ENCODE measurements at places on chromosomes 3 and 15.

DNA sequence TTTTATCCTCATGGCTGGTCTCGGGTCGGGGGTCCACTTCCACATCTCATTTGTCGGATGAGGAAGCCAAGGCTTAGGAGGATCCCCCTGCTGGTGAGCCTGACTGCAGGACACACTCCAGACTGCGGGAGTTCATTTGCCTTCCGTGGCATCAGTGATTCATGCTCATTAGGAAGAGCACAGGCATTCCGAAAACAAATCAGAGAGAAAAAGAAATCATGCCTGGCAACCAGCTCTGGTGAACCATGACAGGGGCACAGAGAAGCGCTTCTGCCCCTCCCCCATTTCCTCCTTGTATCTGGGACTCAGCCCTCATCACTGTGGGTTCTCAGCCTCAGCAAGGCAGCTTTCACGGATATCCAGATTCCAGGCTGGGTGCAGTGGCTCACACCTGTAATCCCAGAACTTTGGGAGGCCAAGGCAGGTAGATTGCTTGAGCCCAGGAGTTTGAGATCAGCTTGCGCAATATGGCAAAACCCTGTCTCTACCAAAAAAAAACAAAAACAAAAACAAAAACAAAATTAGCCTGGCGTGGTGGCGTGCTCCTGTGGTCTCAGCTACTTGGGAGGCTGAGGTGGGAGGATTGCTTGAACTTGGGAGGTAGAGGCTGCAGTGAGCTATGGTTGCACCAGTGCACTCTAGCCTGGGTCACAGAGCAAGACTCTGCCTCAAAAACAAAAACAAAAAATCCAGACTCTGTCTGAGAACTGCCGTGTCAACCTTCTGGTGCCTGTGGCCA, 28.4 kb downstream of the IRAK2 start:
- DNase-seq, result peak; percentile 86

- no peak for DNase-seq
These were observed 159.5 kb downstream of the C3orf70 start for GRCh38 chr3:184993394-184993793.

GRCh38 chr15:82919231-82919886, 33.2 kb downstream of the HOMER2 start:
- DNase-seq, result no peak

DNA sequence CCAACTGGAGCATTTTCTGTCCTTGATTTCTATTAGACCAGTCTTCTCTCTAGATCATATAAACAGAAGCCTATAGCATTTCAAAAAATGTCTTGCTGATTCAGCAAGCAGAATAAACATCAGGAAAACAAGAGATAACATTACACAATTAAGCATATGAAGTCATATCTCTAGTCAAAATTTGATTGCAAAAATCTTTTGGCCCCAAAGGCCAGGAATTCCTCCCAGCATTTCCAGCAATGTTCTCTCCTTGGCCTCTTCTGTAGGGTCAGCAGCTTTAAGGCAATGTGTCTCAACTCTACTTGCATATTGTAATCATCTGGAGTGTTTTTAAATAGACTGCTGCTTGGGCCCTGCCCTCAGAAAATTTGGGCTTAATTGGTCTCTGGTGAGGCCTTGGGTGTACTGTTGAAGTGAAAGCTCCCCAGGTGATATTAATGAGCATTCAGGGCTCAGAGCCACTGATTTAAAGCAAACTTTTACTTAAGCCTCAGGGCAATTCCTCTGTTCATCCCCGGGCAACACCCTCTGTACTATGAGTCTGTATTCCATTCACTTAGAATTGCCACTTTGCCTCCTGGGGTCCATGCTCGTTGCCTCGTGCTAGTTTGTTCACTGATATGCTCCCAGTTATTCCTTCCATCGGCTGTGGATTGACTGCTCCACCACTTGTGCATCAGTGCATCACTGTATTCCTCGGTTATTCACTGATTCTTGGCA, 1072.6 kb downstream of the ROBO2 start:
- no peak for DNase-seq

GRCh38 chr3:105823149-105823867, 45.5 kb downstream of the CBLB start:
- peak; percentile 74 for DNase-seq

DNA sequence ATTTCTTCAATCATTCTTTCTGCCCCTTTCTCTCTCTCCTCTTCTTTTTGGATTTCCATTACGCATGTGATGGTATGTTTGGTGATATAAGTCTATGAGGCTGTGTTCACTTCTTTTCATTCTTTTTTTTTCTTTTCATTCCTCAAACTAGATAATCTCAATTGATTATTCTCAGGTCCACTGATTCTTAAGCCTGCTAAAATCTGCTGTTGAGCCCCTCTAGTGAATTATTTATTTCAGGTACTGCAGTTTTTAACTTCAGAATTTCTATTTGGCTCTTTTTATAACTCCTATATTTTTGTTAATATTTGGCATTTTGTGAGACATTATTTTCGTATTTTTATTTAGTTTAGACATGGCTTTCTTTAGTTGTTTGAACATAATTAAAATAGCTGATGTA, 671.3 kb upstream of the NECTIN3 start:
- no peak for DNase-seq

DNA sequence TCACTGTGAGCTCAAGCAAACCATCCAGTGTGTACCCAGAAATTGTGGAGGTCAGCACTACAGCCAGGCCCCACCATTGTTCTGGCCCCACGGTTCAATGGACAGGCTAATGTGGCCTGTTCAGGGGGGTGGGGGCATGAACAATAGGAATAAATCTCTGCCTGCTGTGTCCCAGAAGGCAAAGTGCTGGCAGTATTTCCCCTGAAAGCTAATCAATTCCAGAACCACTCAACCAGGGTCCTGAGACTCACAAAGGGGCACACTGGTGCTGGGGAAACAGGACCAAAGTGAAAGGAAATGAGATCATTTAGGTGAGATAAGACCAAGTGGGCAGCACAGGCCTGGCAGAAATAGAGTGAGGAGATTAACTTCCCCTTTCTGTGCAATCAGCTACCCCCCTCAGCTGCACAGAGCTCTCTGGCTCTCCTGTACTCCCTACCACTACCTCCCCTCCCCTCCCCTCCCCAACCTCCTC, 11.5 kb downstream of the CRYGS start:
- DNase-seq, result no peak

DNA sequence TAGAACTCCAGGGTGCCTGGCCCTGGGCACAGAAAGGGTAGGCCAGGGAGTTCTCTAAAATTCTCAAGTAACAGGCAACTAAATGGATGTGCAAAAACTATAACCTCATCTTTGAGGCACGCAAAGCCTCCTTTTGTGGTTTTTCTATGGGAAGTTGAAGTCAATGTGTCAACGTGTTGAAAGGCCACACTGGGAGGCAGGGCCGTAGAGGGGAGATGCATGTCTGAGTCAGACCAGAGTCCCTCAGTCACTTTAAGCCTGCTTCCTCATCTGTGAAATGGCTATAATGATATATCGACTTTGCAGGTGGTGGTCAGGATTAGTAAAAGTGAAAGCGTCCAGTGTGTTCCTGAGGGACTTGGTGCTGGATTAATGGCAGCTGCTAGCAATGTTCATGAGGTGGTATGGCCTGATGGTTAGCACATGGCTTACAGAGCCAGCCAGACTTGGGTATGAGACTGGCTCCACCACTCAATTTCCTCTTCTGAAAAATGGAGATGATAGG, 17.0 kb downstream of the TGM5 start:
- DNase-seq, result peak; percentile 73

- no peak for DNase-seq
These were observed 476.9 kb downstream of the MECOM start for GRCh38 chr3:169186596-169186995.

GRCh38 chr3:157502916-157503595, at the start of gene VEPH1:
VEPH1 (minus strand) TSS chr3:157503416; CDS start chr3:157495349, 8,067 bp downstream.
- DNase-seq, result no peak

DNA sequence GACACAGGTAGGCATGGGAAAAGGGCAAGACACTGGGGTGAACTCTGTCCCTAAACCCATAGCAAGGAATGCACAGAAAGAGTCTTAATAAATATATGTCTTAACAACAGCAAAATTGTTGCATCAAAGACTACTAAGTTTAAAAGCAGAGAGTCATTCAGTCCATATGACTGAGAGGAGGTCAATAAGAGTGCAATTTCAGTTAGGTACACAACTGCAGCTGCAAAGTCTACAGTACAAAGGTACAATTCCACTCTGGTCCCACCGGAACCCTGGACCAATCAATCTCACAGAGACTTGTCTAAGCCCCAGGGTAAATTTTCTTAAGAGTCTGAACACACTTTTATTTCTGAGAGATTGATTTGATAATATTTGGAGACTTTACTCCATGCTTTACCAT, 6.9 kb downstream of the CP start:
- no peak for DNase-seq

GRCh38 chr15:62027263-62027565, 33.0 kb downstream of the VPS13C start:
- DNase-seq, result no peak

DNA sequence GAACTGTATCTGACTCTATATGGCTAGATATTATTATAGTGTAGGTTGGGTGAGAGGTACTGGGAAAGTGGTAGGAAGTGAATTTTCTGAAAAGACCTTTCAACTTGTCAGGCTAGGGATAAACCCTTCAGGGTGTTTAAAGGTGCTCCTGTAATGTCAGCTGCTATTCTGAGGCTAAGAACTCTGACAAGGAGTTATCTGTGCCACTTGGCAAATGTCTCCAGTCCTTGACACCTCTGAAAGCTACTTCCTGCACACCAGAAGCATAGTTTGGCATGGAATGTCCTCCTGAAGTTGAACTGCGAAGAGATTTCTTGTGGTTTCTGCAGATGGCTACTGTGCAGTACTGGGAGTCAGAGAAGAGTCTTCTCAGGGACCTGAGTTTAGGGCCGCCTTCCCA, 194.3 kb downstream of the CDIN1 start:
- no peak for DNase-seq

GRCh38 chr3:184743248-184743647, 31.4 kb upstream of the MAGEF1 start:
- no peak for DNase-seq

GRCh38 chr15:70225416-70225815, 127.7 kb upstream of the TLE3 start:
- no peak for DNase-seq

DNA sequence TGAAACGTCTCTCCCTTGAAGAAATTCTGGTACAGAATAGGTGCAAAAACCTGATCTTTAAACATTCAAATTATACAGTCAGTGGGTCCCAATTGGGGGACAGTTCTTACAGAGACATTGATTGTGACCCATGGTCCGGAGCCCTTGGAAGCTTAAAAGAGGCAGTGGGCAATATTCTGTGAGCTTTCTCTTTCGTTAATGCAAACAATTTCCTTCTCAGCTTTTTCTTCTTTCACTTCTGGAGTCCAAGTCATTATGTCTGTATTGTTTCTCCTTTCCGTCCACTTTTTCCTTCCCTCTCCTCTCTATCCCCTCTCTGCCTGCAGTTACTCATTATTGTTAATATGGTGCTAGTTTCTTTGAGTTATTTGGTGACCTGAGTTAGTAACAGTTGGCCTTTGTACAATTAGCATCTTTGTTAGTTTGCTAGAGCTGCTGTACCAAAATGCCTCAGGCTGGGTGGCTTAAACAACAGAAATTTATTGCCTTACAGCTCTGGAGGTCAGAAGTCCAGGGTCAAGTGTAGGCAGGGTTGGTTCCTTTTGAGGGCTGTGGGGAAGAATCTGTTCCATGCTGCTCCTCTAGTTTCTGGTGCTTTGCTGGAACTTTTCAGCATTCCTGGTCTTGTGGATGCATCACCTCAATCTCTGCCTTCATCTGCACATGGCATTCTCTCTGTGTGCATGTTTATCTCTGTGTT, 102.6 kb downstream of the GMPS start:
- DNase-seq, result no peak

DNA sequence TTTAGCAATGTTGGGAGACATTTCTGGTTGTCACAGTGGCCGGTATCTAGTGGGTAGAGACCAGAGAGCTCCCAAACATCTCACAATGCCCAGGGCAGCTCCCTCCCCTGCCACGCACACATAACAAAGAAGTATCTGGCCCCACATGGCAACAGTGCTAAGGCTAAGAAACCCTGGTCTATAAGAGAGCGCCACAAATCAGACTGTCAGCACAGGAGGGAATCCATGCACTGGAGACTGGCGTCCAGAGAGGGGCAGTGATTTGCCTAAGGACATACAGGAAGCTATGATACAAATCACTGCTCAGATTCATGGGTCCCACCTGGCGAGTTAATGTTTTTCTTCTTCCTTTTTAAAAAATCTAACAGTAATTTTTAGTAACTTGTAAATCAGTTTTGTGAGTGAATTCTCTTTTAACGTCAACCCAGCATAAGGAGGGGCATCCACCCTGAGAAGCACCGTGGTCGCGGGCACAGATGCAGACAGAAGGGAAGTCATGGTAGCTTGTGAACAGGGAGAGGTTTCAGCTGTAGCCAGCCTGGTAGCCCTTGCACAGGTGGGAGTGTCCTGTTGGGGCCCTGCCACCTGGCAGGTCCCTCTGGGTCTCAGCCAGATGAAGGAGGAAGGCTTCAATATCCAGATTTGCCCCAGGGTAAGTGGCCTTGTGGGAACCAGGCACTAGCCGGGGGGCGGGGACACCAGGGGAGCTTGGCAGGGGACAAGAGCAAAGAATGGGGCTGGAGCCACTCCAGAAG, 8.7 kb downstream of the ISG20 start:
- no peak for DNase-seq

DNA sequence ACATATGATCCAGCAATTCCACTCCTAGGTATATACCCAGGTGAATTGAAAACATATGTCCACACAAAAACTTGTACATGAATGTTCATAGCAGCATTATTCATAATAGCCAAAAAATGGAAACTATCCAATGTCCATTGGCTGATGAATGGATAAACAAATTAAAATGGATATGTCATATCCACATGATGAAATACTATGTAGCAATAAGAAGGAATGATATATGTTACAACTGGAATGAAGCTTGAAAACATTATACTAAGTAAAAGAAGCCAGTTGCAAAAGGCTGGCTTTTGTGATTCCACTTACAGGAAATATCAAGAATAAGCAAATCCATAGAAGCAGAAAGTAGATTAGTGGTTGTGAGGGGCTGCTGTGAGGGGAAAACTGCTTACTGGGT, 33.7 kb downstream of the BNC1 start:
- DNase-seq, result no peak

DNA sequence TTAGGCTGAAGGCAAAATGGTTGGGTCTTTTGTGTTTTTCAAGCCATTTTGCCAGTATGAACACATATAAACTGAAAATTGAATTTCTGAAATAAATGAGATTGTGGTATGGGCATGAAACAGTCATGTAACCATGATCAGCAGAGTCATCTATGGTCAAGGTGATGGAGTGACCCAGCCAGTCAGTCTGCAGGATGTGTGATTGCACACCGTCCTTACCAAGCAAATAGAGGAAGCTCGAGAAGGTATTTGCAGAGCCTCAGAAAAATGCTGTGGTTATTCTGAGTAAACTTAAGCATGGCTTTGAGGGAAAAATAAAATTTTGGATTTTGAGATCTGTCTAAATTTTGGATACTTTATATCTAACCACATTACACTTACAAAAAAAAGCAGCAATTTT, 95.9 kb upstream of the RNF7 start:
- no peak for DNase-seq

DNA sequence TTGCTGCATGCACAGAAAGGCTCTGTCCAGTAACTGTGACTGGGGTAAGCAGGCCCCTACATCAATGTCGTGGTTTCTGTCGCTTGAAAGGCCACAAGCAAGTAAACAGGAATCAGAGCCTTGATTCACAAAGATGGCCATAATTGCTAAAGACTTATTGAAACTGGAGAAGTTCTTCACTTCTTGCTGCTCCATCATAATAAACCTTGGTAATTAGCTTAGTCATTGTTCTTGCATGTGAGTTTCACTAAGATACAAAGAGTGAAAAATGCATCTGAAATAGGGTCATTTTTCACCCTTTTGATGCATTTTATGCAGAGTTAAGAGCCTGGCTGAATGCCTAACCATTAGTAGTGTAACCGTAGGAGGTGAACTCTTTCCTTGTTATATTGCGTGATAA, 3.2 kb downstream of the SEMA6D start:
- no peak for DNase-seq

All from AG09309 (cell line).